Astrocyte (in vitro differentiated cells and primary cell): ENCODE measurements at places on chromosomes 6 and 20.

GRCh38 chr6:15507221-15507620 lies 155.6 kb downstream of the DTNBP1 start:
- no peak for DNase-seq

DNA sequence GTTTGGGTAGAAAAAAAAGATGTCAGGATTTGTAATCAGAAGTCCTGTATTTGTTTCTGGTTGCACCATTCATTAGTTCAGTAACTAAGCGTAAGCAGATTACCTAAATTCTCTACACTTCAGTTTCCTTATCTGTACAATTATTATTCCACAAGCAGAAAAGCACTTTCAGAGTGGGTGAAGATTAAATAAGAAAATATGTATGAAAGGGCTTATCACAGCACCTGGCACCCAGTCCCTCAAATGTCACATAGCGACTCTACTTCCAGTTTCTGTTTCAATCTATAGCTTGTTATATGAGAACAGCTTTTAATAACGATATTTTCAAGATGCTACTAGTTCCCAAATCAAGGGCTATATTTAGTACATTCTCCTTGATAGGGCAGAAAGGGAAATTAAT lies 31.4 kb downstream of the RGS17 start:
- DNase-seq, result no peak

- DNase-seq, result no peak
These were observed 167.1 kb upstream of the SLC24A3 start for GRCh38 chr20:19045371-19045770.

DNA sequence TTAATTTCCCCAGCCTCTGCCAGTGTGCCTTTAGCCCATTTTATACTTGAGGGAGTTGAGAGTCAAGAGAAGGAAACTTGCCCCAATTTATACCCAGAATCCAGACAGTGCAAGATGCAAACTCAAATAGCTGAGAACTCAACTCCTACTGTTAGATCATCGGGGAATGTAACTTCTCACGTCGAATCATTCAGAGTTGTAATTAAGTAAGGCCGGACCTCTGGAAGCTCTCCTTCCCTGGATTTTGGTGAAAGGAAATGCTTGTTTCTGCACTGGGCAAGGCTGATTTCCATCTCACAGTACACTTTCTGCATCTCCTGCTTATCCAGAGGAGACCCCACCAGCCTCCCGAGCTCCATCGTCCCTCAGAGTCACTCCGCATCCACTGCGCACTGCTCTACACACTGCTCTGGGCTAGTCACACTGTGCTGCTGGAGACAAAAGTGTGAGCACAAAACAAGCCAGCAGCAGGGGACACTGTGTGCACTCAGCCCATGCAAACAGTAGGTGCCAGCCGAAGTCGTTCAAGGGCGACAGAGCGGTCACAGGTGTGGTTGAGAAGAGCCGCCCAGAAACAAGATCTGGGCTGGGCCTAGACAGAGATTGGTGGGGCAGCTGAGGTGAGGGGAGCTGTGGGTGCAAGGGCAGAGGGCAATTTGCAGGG lies 150.4 kb upstream of the QKI start:
- no peak for DNase-seq

- no peak for DNase-seq
These were observed 143.3 kb downstream of the NFATC2 start for GRCh38 chr20:51399006-51399890.

GRCh38 chr6:14900919-14901318 lies 344.9 kb upstream of the JARID2 start:
- no peak for DNase-seq

DNA sequence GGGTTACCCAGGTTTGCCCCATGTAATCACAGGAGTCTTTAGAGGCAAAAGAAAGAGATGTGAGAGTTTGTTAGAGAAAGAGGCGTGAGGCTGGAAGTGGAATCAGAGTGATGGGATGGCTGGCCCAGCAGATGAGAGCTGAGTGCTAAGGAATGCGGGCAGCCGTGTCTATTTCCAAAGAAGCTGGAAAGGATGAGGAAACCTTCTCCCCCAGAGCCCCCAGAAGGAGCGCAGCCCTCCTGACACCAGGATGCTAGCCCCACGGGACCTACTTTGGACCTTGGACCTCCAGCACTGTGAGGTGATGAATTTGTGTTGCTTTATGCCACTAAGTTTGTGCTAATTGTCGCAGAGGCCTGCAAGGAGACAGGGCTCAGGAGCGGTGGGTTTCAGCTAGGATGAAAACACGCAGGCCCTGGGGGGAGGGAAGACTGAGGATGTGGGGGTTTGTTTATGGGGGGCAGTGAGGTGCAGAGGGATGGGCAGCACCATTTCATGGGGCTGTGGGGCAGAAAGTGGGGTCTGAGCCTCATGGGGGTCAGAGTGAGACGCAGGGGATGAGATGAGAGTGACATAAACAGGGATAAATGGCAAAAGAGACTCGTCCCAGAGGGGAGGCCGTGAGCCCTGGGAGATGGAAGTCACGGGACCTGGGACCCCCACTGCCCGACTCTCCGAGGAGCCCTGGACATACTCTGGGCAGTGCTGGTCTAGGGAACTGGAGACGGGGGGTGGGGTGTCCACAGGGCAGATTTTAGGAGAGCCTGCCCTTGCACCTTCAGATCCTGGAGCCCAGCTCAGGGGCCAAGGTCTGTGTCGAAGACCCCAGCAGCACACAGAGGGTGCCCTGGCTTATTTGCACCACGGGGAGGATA lies 160.2 kb downstream of the NFATC2 start:
- DNase-seq, result no peak

- DNase-seq, result no peak
These were observed 296.8 kb downstream of the UTRN start for GRCh38 chr6:144581812-144582537.

DNA sequence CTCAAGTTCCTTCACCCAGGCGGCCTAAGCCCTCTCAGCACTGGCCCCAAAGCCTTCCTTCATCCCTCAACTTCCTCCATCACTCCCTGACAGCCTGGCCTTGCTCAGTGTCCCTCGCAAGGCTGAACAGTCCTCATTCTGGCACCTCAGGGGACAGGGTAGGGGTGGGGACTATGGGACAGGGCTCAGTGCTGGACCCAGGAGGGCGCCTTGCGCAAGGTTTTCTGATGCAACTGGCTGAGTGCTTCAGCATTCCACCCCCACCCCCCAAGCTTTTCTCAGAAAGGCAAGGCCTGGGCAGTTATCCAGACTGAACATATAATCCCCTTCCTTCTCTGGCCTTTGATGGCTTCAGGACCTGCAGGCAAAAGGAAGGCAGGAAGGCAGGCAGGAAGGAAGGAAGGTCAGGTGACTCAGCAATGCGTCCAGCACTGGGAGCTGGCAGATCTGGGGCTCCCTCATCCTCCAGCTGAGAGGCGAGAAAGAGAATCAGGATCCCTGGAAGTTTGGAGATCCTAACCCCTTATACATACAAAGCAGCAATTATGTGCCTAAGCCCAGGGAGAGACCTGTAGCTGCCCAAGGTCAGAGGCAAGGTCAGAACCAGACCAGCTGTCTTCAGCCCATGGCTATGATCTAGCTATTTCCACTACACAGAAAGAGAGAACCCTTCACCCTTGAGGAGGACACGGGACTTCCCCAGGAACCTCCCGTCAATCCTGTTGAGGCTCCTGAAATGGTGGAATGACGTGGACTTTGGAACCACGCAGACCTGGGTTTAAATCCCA lies 8.6 kb upstream of the TRIB3 start:
- DNase-seq, result peak; percentile 54

DNA sequence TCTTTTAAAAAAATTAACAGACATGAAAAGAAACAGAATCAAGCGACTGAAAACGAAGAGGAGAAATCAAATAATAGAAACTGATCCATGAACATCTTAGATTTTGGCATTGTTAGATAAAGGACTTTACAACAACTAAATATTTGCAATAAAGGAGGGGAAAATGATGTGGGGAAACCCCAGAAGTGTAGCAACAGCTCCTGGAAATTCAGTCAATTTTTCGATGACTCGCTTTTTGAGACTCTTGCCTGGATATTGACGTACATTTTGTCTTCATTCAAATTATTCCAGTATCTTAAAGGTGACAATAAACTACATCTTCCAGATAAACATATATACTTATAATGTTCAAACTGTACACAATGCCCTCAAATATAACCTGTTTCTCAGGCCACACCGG lies 44.1 kb downstream of the ADGB start:
- DNase-seq, result no peak

DNA sequence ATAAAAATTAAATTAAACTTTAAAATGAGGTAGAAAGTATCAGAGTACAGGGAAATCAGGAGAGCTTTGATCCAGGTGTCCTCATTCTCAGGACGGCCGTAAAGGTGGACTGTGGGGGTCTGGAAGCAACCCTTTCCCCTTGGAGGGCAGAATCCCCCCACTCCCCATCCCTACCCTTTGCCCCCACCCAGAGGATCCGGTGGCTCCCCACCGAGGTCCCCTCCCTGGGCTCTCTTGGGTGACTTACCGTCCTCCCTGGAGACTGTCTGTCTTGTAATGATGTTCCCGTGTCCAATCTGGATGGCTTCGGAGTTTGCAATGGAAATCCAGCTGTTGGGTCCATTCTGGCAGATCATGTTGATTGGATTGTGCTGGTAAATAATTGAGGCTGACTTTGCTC lies 7.3 kb downstream of the ZBP1 start:
- DNase-seq, result no peak

- DNase-seq, result no peak
These were observed 45.2 kb downstream of the LAMA4 start for GRCh38 chr6:112209131-112209530.

- DNase-seq, result no peak
These were observed 61.7 kb upstream of the C20orf144 start for GRCh38 chr20:33600414-33600813.

- no peak for DNase-seq
These were observed 845 bp downstream of the ENPP1 start for GRCh38 chr6:131808460-131809269.

DNA sequence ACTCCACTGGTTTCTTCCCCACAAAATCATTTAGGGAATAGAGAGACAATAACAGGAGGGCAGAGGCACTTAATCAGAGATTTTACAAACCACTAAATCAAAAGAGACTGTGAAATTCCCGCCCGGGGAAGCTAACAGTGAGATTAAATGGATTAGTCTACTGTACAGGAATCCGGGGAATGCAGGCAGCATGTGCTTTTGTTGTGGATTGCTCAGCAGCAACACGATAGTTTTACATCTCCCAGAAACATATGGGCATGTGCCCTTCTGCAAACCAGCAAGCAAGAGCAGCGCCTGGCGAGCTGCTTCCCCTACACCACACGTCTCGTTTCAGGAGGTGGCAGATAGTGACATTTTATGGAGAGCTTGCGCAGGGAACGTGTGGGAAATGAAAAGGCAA lies 382.3 kb downstream of the CD83 start:
- DNase-seq, result peak; percentile 90

DNA sequence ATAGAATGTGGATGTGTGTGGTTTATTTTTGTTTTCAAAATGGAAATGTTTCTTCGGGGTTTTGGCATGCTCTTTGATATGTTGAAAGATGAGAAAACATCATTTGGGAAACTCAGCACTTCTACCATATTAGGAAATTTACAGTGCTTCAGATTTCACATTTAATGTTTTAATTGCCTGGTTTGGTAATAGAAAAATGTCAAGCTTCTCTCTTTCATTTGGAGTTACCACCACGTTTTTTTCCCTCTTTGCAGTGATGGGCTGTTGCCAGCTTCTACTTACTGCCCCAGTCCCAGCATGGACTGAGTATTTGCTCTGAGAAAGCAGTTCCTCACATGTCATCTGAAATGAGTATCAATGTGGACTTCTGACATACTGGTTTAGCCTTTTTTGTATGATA lies 267.7 kb downstream of the PRL start:
- DNase-seq, result peak; percentile 29

DNA sequence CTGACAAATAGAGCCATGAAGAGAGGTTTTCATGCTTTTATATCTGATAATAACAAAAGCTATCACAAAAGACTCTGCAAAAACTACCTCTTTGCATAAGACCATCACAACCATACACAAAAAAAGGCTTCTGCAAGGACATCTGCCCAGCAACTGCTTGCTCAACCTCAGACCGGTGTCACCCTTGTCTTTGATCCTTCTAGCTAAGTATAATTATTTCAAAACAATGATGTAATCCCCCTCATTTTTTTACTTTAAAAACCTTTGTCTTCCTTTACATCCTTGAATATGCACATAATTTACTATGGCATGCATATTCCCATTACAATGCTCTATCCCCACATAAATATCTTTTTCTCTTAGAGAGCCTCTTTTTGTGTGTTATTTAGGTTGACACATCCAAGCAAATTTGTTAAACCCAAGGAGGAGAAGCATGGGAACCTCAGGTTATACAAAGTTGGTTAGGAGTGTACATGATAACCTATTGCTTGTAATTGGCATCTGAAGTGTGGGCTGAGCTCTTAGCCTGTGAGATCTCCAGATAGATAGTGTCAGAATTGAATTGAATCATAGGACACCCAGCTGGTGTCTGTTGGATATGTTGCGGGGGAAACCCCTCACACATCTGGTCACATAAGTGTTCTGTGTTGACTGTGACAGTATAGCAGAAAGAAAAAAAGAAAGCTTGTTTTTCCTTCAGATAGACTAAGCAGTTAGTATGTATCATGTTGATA lies 20.7 kb upstream of the CGA start:
- no peak for DNase-seq

DNA sequence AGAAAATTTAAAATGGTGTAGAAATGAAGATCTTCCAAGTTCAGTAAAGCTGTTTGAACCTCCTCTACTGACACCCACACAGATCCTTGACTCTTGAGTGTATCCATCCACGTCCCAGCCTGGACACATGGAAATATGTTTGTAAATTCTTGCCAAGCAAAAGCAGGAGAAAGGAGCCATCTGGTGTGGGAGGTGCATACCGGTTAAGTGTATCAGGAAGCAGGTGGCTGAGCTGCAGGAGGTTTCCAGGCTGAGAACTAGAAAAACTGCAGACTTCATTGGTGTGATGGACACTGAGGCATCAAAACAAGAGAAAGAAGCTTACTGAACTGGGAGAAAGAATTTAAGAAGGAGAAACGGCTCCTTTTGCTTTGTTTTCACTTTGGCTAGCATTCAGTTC lies 229.9 kb upstream of the GRIK2 start:
- DNase-seq, result no peak

DNA sequence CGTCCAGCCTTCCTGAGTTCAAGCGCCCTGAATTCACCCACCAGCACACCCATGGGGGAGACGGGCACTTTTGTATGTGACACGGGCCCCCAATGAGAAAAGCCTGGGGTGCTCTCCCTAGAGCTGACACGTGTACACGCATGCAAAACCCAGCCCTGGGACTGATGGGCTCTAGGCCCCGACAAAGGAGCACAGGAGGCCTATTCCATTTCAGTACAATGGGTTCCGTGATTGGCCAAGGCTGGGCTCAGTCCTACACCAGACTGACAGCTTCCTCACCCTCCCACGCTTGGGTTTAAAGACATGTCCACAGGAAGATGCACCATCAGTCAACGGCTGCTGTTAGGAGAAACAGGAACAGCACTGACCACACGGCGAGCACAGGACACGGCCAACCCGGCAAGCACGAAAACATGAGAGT lies 8.8 kb downstream of the ZBTB46 start:
- no peak for DNase-seq

GRCh38 chr6:14451594-14452374 lies 334.2 kb downstream of the CD83 start:
- DNase-seq, result no peak

- DNase-seq, result no peak
These were observed 45.5 kb upstream of the NRN1 start for GRCh38 chr6:6052216-6052615.

- no peak for DNase-seq
These were observed 312 bp downstream of the TXNDC5 start for GRCh38 chr6:7910298-7910653.

- no peak for DNase-seq
These were observed 574.2 kb downstream of the KHDRBS2 start for GRCh38 chr6:61711849-61712248.

GRCh38 chr6:41922154-41922553 lies 855 bp downstream of the BYSL start:
- no peak for DNase-seq

- no peak for DNase-seq
These were observed 100.5 kb downstream of the CDH4 start for GRCh38 chr20:61352346-61353260.
